ENCODE measurements at places on chromosomes 7 and 10.

GRCh38 chr7:91657483-91658071 is 222.9 kb downstream of the MTERF1 start:
- DNase-seq, result no peak

GRCh38 chr7:142838461-142839213 is 16.2 kb upstream of the EPHB6 start:
- no peak for DNase-seq

DNA sequence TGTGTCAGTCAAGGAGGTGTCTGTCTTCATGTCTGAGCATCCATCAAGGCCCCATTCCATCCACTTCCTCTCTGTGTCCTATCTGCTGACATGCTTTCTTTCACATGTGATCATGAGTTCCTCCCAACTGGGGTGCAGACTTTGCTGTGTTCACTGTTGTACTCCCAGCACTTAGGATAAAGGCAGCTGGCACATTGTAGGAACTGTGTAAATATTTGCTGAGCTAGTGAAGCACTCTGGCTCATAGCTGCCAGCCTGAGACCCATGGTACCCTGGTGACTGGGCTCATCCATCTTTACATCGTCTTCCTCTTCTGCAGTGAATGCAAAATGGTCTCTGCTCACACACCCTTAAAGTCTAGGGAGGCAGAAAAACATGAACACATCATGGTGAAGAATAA is 242.2 kb upstream of the IGFBP3 start:
- no peak for DNase-seq

DNA sequence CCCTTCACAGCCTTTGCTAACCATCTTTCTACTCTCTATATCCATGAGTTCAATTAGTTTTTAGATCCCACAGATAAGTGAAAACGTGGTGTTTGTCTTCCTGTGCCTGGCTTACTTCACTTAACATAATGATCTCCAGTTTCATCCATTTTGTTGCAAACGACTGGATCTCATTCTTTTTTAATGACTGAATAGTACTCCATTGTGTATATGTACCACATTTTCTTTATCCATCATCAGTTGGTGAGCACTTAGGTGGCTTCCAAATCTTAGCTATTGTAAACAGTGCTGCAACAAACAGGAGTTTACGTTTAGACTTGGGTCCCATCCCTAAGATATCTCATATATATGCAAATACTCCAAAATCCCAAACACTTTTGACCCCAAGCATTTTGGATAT is 9.1 kb downstream of the CDC123 start:
- DNase-seq, result no peak

- DNase-seq, result no peak
These were observed at the start of gene RET for GRCh38 chr10:43076876-43077420. Gene RET, plus strand, starts transcription at chr10:43077069. Its CDS starts 190 bp downstream, at chr10:43077259.

- DNase-seq, result no peak
These were observed 8.2 kb upstream of the CLEC2L start for GRCh38 chr7:139515266-139515665.

GRCh38 chr7:131957338-131958020 is 401.1 kb upstream of the PODXL start:
- DNase-seq, result no peak

DNA sequence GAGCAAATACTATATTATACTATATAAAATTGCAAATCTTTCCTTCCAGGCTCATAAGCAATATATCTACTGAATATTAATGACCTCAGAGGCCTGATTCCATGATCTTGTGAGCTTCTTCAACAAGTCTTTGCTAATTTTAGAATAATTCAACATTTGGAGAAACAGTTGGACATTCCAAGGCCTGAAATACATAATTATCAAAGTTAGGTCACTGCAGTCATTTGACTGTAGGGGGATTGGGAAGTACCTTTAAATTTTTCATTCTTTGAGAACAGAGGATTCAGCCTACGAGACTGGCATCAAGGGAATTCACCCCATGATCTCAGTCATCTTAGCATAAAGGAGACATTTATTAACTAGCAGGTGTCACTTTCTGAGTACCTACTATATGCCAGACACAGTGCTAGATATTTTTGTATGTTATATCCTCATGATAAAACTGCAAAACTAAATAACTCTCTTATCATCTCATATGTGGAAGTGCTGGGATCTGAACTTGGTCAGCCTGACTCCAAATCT is 85.4 kb downstream of the DOCK4 start:
- DNase-seq, result no peak

- DNase-seq, result no peak
These were observed 93.8 kb downstream of the INPP5A start for GRCh38 chr10:132631338-132631735.

DNA sequence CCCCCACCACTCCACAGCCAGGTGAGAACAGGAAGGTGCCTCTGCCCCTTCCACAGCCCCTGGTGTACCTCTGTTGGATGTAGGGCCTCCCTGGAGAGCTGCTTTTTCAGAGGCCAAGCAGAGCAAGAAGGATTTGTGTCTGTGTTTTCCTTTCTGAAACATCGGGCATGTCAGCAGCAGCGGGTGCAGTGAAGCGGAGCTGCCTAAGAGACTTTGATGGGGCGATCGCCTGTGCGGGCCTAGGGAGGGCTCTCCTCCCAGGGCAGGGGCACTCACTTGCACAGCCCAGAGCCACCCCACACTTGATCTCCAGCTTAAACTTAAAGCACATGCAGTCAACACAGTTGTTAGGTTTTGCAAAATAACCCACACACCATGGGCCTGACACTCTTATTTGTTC is 324.7 kb downstream of the ACTR3B start:
- DNase-seq, result no peak

DNA sequence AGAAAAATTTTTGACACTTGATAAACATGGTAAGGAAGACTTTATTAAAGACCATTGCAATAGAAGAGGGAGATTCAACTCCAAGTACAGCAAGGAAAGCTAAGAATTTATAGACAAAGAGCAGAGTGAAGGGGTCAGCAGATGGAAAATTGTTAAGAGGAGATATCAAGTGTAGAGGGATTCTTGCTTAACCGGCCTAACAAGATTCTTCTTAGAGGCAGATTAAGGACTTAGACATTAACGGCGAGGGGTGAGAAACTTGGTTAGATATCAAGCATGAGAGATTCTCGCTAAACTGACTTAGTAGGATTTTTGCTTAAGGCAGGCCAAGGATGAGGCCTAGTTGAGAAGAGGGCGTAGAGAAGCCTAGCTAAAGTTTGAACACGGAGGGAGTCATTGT is 76.0 kb downstream of the ITGB1 start:
- no peak for DNase-seq

- no peak for DNase-seq
These were observed 242.4 kb downstream of the ARHGAP21 start for GRCh38 chr10:24481241-24481640.

- DNase-seq, result no peak
These were observed 19.6 kb upstream of the AGAP5 start for GRCh38 chr10:73717556-73717955.

- DNase-seq, result no peak
These were observed 116.9 kb upstream of the SVIL start for GRCh38 chr10:29751684-29752083.

- no peak for DNase-seq
These were observed 36.2 kb upstream of the RET start for GRCh38 chr10:43040482-43041256.

DNA sequence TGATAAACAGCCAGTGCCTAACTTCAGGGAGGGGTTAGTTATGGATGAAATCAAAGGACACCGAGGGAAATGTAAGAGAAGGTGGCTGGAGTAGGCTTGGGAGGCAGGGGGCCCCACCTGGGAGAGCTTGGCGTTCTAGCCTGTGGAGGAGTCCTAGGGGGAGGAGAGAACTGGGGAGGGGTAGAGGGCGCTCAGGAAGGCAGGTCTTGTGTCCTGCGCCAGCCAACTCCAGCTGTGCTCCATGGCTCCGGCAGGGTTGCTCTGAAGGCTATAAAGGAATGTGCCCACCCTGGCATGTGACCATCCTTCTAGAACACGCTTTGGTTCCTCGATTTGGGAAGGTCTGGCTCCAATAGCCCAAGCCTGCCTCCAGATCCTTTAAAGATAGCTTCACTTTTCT is 96.3 kb downstream of the SEC61G start:
- no peak for DNase-seq

DNA sequence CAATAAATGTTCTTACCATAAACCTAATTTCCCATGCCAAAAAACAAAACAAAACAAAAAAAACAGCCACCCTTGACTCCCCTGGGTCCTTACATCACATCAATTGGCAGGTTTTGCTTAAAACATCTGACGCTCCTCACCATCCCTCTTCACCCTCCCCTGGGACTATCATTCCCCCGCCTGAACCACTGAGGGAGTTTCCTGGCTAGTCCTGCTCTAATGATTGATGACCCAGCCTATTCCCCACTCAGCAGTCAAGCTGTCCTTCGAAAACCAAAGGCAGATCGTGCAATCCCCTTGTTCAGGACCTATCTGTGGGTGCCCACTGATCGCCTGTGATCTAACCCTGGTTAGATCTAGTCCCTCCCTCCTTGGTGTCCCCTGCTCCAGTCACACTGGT is 11.2 kb upstream of the FRMPD2 start:
- DNase-seq, result no peak

- no peak for DNase-seq
These were observed 24.1 kb upstream of the PNLIP start for GRCh38 chr10:116521424-116522290.

- no peak for DNase-seq
These were observed 24.2 kb upstream of the UNC5B start for GRCh38 chr10:71188201-71188600.

DNA sequence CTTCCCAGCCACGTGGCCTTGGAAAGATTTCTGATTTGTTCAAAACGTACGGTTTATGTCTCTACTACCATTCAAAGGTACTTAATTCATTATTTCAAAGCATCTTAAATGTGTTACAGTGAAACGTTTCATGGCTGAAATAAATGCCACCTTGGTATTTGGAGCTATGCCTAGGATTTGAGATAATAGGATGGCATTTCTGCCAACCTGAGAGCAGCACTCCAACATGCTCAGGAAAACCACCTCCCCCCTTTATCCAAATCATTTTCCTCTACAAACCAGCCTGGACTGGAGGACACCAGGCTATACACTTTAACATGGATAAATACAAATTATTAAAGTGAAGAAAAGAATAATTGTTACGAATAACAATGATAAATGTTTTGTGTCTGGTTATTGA is 260.9 kb downstream of the ZMYND11 start:
- DNase-seq, result no peak

- no peak for DNase-seq
These were observed 16.5 kb downstream of the AIFM2 start for GRCh38 chr10:70115948-70116682.

DNA sequence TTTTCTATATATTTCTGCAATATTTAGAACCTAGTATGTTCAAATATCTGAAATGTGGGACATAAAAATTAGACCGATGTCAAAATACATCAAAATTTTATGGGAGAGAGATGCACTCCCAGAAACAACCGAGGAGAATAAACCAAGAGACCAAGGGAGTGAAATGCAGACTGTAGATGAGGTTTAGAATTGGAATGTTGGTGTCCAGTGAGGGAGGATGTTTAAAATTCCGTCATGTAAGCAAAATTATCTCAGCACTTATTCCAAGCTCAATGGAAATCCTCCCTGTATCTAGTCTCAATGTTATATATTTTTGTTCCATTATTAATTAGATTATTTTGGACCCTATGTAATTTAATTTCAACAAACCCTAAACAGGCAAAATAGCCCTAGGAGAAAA is 61.9 kb upstream of the MAGI2 start:
- DNase-seq, result no peak

- DNase-seq, result no peak
These were observed 68.8 kb upstream of the IFRD1 start for GRCh38 chr7:112381311-112382091.

- DNase-seq, result no peak
These were observed 1077.1 kb downstream of the TYW1 start for GRCh38 chr7:68073701-68074100.

DNA sequence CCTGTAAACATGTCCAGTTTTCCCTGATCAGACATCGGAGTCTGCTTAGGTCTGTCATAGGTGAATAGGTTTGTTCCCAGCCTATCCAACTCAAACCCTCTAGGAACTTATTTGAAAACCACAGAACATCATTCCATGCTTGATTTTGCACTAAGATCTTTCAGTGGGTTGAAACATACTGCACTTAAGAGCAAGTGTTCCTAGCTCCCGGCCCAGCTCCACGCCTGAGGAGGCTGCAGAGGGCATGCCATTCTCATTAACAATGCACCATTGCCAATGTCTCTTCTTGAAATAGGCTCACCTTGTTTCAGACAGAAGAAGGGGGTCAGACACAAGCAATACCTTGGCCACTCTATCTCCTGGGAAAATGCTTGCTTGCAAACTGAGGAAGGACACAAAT is 78.0 kb upstream of the EGR2 start:
- DNase-seq, result no peak

DNA sequence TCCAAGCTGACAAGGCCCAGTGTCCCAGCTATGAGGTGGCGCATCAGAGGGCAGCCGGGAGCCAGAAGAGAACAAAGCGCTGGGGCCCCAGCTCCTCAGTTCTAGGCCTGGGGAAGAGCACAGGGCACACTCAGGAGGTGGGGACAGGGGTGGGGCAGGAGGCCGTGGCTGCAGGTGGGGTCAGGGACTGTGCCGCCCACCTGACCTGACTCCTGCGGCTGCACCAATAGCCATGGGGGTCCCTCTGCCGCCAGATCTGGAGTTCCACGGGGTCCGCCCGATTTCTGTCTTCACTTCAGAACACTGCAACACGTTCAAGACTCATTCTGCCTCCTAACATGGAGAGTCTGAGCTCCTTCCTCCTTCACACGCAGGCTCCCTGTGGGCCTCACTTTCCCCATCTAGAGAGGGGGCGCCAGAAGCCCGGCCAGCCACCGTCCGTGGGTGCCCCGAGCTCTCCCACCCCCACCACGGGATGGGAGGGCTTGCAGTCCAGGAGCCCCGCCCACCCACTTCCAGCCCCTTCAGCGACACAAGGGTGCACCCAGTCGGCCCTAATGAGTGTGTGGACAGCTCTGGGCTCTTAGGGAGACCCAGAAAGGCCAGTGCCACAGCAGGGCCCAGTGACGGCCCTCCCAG is 278.3 kb downstream of the MAD1L1 start:
- no peak for DNase-seq

- DNase-seq, result no peak
These were observed 27.8 kb upstream of the CDHR3 start for GRCh38 chr7:105935250-105935649.

DNA sequence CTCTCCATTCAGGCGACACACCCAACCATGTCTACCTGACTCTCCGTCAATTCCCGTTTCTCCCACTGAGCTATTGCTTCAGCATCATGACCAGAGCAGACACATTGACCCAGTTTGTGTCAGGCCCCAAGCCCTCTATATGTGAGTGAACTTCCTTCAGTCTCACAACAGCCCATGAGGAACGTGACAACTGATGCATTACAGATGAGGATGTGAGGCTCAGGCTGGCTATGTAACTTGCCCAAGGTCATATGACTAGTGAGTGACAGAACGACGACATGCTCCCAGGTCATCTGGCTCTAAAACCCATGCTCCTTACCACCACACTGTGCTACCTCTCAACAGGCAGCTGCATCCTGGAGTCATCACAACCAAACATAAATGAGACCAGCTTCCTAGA is 3.7 kb downstream of the TMEM140 start:
- DNase-seq, result no peak

GRCh38 chr7:36639826-36640225 is 84.5 kb downstream of the AOAH start:
- DNase-seq, result no peak

- DNase-seq, result no peak
These were observed 163.2 kb downstream of the TNS3 start for GRCh38 chr7:47418601-47419309.

- DNase-seq, result no peak
These were observed 11.4 kb upstream of the KCP start for GRCh38 chr7:128921866-128922440.
